ENCODE measurements at places on chromosomes 2 and 18.

DNA sequence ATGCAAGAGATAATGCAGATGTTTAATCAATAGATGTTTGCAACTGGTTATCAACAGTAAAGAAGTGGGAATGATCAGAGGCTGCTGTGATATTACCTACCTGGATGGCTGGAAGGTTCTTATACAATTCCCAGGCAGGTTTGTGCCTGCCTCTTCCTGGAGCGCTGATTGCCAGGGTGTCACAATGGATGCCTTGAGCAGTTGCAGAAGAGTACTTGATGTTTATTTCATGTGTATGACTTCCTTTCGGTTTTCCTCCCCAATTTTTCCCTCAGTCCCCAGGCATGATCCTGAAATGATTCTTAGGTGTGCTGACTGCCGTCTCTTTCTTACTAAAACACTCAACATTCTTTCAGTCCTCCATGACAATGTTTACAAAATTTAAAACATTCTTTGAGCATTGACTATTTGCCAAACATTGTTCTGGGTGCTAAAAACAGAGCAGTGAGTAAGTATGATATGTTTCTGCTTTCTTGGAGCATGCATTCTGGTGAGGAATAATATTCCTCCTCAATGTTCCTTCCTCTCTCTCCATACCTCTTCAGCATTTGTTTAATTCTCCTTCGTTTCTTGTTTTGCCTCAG is 416.6 kb upstream of the TRIB2 start:
- no peak for DNase-seq

GRCh38 chr2:7281231-7282201 is 364.3 kb downstream of the RNF144A start:
- no peak for DNase-seq

DNA sequence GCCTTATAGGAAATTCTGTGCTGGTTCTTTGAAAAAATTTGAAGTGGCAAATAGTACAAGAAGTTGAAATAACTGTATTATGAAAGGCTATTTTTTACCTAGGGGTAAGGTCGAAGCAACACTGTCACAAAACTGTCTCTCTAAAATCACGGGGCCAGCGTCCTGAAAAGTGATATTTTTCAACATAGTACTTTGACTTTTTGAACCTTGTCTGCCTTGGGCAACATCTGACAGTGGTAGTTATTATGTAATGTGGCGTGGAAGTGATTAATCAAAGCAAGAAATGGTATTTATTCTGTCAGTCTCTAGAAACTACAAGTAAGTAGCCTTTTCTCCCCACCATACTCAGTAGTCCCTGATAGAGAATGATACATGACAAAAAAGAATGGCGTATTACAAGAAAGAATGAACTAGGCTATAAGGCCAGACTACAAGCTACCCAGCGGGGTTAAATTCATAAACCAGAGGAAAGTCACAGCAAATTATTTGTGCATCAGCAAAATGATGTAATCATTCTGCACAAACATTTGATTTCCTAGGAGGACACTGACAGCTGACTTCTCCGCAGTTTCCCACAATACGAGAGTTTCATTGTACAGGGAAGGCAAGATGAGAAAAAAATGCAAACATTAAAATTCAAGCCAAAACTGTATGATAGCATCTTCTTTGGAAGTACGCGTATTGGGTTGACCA is 9.8 kb downstream of the GEN1 start:
- no peak for DNase-seq

DNA sequence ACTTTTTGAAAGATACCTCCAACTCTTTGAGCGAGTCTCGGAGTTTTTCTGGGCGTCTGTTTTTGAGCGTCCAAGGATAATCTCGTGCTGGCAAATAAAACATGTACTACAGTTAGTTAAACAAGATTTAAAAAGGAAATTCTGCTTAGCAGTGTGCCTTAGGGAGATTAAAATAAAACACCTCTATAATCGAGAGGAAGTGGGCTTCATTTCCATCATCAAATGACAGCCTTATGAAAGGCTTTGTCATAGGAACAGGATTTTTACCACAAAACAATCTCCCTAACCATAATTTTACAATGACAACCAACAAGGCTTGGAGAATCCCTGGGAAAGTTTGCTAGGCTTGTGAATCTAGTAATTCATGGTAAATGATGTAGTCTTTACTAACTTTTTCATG is 103.4 kb downstream of the WDPCP start:
- no peak for DNase-seq

DNA sequence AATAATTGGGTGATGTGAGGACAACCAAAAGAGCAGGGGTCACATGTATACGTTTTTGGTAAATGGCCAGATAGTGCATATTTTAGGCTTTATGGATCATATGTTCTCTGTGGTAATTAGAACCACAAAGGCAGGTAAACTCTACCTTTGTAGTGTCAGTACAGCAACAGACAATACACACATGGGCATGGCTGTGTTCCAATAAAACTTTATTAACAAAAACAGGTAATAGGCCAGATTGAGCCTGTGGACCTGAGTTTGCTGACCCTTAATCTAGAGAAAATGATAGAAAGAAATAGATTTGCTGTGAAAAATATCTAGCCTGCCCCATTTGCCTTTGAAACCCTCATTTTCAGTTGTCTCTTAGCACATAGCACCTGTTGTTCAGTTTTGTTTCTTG is 177.2 kb upstream of the CXCR4 start:
- DNase-seq: no peak

DNA sequence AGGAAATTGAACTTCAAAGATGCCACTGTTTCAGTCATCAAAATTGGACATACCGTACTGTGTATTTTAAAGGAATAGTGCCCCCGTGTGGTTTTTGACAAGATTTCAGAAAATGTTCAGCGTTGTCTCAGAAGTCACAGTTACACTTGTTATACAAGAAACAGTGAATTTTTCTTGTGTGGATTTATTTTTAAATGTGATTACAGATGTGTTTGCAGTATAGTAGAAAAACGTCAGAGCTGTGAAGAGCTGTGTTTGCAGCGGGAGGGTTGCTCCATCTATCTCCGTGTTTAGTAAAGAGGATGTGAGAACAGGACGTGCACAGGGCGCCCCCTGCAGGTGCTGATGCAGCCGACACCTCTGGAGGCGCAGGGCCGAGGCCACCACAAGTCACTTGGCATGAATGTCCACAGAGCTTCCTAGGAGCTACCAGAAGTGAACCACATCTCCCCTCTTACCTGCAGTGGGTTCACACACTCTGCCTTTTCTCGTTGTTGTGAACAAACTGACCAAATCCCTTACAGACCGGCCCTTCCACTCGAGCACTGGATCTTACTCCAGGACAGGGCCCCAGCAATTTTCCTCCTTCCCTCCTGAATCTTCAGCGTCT is 73.1 kb downstream of the CACNB4 start:
- DNase-seq: peak; percentile 46

- no peak for DNase-seq
Measured at GRCh38 chr2:96138179-96139145, at the start of gene ASTL. TSS of gene ASTL (minus strand) at chr2:96138502. CDS start at chr2:96138436, 66 bp downstream.

DNA sequence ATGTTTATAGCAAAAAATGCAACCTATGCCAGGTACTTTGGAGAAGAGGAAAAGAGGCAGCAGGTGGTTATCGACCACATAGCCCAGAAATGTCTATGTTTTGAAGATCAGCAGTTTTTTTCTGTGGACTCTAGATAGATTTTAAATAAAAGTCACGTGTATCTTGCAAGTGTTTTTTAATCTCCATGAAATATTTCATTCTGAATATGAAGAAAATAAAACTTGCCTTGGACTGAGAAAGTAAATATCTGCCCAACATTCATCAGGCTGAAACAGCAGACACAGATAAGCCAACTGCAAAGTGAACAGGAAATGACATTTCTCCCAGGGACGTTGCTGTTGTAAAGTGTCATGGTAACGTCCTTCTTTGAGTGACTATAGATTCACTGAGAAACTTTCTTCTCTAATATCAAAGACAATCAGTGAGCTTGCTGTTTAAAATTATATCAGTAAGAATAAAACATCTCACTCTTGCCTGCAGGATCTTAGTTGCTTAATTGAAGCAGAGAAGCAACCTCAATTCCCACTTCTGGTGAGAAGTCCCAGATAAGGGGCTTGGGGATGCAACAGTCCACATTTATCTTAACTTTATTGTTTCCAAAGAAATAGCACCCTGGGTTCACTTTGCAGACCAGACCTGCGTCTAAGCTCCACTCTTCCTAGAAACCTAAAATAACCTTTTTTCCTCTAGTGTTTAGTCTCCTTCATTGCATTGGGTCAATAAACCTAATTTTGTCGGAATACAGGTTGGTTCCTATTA is 6.3 kb downstream of the MYOM1 start:
- no peak for DNase-seq

GRCh38 chr2:71831193-71831577 is 316.5 kb downstream of the CYP26B1 start:
- DNase-seq: no peak

GRCh38 chr2:27984153-27984552 is 93.6 kb downstream of the BABAM2 start:
- DNase-seq: no peak
